Left lung (tissue), 14 donors: ENCODE measurements at places on chromosomes 16 and 17. TPM values are rescaled to one million over a fixed set of nuclear protein-coding genes. Genes with fewer than 3 reads are reported as not detected.

Gene CCDC78
- 13.7 TPM for total RNA-seq

Gene TMIGD1
- total RNA-seq, result not detected

Gene PPY
- not detected for total RNA-seq

Gene DUS1L
- 103 TPM for total RNA-seq

Gene WSCD1
- 2.9 TPM for total RNA-seq

Gene PYY
- total RNA-seq, result not detected

GRCh38 chr16:28121527-28121926 lies 58.0 kb upstream of the GSG1L start:
- no peaks in the 10 kb centered on the region for H3K4me1 ChIP-seq
- no peak overlapping the region for H3K27ac ChIP-seq
- H3K27me3 ChIP-seq, result no peaks in the 10 kb centered on the region

- no peak for DNase-seq
- H3K36me3 ChIP-seq, result no peaks in the 10 kb centered on the region
- no peaks in the 10 kb centered on the region for H3K4me1 ChIP-seq
Observed at GRCh38 chr16:73743665-73744496, 552.7 kb upstream of the PSMD7 start.

DNA sequence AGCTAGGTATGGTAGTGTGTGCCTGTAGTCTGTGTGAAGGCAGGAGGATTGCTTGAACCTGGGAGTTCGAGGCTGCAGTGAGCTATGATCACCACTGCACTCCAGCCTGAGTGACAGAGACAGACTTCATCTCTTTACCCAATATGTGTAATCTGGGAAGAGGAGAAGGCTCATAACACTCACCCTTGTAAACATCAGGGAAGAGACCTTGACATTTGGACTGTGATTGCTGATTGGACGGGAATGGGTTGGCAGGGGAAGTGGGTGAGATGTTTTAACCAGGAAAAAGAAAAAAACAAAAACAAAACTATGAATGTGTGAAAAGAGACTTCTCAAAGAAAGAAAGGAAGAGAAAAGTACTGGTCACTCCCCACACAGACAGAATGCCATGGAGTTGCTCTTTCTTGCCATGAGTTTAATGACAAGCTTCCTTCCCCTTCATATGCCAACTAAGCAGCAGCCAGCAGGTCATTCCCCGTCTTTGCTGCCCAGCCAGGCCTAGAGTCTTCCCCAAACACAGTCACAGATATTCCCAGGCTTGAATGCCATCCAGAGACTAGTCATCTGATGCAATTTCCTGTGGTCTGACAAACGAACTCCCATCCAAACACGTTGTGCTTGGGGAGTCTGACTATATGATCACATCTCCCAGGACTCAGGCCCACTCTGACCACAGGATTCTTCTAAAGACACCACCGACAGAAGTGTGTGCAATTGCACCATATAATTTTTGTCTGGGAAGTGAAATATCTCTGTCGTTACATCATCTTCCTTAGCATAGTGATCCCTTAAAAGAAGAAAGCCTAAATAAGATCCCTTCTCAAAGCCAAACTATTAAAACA lies 3.6 kb upstream of the XAF1 start:
- H3K27me3 ChIP-seq, result no peaks in the 10 kb centered on the region
- no peak overlapping the region for H3K4me3 ChIP-seq
- H3K36me3 ChIP-seq, result no peaks in the 10 kb centered on the region
- H3K4me1 ChIP-seq, result peaks cover 12% of the 10 kb centered on the region

- DNase-seq, result no peak
- H3K27me3 ChIP-seq, result no peaks in the 10 kb centered on the region
- no peaks in the 10 kb centered on the region for H3K4me1 ChIP-seq
- no peak overlapping the region for H3K4me3 ChIP-seq
Observed at GRCh38 chr17:6160911-6161855, 91.0 kb downstream of the WSCD1 start.

DNA sequence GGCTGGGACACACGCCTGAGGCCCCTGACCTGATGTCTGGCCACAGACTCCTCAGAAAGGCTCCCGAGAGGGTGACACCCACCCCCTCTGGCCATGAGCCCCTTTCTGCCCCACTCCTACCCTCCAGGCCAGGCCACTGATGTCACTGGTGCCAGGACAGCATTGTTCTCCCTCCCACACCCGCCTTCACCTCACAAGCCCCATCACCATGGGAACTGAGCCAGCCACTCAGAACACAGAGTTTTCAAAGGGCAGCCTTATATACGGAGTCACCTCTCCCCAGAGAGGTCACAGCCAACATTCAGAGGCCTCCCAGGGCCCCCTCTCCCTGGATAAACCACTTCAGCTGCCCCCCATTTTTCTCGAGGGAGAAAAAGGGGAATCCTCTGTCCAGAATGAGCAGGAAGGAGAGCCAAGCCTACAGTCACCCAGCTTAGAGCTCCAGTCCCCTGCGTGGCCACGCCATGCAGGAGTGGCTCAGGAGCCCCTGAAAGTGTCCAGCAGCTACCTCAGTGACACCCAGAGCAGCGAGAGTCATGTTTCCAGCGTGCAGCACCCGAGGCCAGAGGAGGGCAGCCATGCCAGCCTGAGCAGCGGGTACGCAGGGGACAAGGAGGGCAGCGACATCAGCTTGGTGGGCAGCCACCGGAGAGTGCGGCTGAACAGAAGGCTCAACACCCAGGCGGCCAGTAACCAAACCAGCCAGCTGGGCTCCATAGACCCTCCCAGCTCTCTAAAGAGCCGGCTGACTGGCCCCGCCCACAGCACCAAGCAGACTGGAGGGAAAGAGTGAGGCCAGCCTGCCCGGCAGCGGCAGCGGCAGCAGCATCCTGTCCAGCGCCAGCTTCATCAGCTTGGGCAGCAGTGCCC lies at the start of gene C16orf82:
C16orf82 (plus strand) TSS at position 260 of the 870 bp plus-strand sequence.
- no peaks in the 10 kb centered on the region for H3K27me3 ChIP-seq
- peak; percentile 1 for DNase-seq
- no peak within 1 kb of the TSS for H3K27ac ChIP-seq
- no peaks in the 10 kb centered on the region for H3K36me3 ChIP-seq

- H3K27me3 ChIP-seq, result peaks cover 34% of the 10 kb centered on the region
- H3K36me3 ChIP-seq, result no peaks in the 10 kb centered on the region
- peak overlapping the region; percentile 44 for H3K27ac ChIP-seq
- peak; percentile 93 for DNase-seq
Observed at GRCh38 chr17:81519284-81520020, 6.9 kb upstream of the ACTG1 start.

- H3K4me1 ChIP-seq, result no peaks in the 10 kb centered on the region
- no peaks in the 10 kb centered on the region for H3K36me3 ChIP-seq
- peaks cover 18% of the 10 kb centered on the region for H3K27me3 ChIP-seq
- no peak overlapping the region for H3K4me3 ChIP-seq
- no peak for DNase-seq
- H3K27ac ChIP-seq, result no peak overlapping the region
Observed at GRCh38 chr17:51419476-51419875, 159.1 kb downstream of the UTP18 start.
